ENCODE measurements at places on chromosomes 5 and 9.

DNA sequence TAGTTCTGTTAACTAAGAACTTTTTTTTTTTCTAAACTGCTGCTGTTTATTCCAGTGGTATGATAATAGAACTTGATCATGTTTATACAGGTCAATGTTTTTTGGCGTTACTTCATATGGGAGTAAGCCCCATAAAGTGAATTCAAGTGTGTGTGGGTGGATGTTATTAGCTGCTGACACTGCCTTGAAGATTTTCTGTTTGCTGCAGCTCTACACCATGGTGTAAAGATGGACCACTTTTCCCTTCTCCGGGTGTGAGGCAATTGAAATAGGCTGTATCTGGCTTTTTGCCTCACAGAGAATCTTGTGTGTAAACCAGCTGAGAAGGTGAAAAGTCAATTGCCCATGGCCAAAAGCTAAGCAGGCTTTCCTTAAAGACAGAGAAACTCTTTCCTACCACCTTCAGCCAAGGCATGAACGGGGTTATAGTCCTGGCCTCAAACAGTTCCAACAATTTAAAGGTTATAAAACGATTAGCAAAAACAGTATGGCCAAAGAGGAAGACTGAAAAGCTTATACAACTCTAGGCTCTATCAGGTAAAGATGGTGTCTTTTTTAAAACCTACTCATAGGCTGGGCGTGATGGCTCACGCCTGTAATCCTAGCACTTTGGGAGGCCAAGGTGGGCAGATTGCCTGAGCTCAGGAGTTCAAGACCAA lies 33.9 kb upstream of the ABCA1 start:
- no peak for DNase-seq

DNA sequence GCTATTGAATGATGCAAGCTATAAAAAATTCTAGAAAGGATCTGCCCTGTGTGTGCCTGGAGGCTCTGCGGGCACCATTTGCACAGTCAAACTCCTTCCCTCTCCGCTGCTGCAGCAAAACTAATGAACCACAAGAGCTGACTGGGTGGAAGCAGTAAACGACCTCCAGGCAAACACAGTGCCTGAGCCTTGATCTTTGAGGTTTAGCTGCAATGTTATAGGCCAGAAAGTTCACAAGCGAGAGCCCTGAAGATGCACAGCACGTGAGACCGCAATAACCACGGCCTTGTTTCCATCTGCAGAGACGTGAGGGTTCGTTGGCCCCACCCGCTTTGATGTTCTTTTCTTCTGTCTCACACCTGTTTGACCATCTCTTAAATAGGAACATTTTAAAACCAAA lies 69.2 kb upstream of the S1PR3 start:
- no peak for DNase-seq

GRCh38 chr5:149302641-149303040 lies 31.0 kb downstream of the AFAP1L1 start:
- no peak for DNase-seq

DNA sequence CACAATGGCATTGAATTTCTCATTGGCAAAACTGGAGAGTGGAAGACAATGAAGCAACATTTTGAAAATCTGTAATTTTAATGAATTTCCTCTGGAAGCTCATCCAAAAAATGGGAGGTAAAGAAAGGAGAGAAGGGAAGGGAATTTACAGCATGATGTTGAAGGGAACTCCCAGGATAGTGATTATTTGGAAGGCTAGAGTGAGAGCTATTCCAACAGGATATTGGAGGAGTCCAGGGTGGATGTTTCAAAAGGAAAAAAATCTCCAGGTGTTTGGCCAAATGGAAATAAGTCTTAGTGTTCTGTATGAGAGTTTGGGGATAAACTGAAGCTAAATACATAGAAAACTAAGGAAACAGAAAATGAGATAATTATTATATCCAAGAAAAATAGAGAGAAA lies 106.2 kb downstream of the IZUMO3 start:
- no peak for DNase-seq

DNA sequence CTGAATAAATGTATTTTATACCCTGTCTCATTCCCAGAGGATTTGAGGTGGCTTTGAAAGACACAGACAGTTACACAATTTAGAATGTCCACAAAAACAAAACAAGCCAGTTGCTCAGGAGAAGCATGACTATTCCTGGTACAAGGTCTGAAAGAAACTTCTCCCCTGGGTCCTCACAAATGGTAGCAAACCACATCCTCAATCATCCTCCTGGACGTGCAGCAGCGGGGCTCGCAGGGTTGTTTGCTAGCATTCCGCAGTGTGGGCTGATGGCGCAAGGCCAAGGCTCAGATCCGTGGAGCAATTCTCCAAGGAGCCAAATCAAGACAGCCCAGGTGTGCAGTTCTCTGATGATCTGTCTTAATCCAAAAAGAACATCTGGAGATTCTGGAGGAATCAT lies 210.3 kb downstream of the ACTL7B start:
- DNase-seq: no peak

DNA sequence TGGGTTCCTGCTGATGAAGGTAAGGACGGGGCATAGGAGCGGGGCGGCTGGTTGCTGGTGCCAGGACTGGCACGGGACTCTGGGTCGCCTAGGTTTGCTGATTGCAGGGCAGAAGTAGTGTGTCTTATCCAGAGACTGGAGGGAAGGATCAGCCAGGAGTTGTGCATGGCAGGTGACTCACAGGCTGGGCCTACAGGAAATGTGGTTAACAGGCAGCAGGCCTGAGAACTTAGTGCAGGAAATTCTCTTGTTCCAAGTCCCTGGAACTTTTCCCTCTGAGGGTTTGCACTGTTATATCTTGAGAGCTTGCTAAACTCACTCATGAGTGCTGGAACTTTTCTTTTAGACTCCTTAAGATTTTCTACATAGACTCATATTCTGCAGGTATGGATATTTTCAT lies 95.1 kb downstream of the ANXA2R start:
- no peak for DNase-seq

GRCh38 chr9:88819476-88819875 lies 171.8 kb upstream of the S1PR3 start:
- DNase-seq: no peak

- no peak for DNase-seq
Observed at GRCh38 chr5:138900281-138900965, 25.3 kb upstream of the LRRTM2 start.

DNA sequence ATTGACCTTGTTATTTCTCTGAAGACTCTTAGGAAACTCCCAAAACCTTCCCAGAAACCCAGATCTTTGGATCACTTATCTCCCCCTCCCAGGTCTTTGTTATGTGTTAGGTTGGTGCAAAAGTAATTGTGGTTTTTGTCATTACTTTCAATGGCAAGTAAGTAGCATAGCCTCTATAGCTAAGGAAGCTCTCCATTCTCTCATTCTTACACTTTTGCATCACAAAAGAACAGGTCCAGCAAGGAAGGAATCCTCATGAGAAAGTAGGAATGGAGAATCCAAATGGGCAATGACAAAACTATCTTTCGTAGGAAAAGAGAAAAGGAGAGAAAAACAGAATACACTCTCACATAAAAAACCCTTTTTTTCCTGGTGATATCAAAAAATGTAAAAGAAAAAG lies 81.3 kb upstream of the ELAVL2 start:
- no peak for DNase-seq

DNA sequence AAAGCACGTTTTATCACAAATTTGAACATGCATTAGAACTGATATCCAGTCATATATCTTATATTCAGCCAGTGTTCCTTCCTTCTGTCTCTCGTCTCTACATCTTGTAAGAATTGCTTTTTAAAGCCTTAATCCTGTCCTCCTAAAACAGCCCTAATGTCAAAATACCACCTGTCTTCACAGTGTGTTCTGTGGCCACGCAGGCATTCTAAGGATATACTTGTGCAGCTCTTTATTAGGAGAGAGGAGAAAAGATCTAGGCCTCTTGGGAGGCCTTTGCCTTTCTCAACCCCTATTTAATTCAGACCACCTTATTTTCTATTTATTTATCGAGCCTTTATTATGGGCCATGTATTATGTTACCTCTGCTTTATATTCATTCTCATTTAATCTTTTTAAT lies 78.3 kb downstream of the MAN2A1 start:
- DNase-seq: no peak

GRCh38 chr5:161676103-161676502 lies 9.4 kb upstream of the GABRA6 start:
- no peak for DNase-seq

- no peak for DNase-seq
Observed at GRCh38 chr5:73605223-73606087, 20.5 kb upstream of the ARHGEF28 start.

GRCh38 chr9:136937186-136938001 lies 7.1 kb downstream of the FBXW5 start:
- DNase-seq: no peak

- DNase-seq: no peak
Observed at GRCh38 chr5:115132465-115132864, 37.2 kb downstream of the TRIM36 start.

- DNase-seq: no peak
Observed at GRCh38 chr9:92616199-92616641, 53.7 kb downstream of the IPPK start.

DNA sequence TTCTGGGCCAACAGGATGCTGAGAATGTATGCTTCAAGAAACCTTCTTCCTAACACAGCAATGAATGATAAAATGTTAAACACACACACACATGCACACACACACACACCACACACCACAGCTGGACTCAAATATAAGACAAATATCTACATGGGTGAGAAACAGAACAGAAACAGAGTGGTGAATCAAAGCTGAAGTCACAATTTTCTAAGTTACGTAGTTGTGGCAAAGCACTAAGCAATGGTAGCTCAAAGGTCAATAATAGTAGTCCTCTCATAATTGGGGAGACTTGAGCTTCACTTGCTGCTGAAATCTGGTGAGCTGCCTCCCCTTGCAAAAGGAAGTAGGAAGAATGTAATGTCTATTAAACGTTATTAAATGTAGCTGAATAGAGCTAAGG lies 33.7 kb upstream of the ITGA1 start:
- DNase-seq: no peak

DNA sequence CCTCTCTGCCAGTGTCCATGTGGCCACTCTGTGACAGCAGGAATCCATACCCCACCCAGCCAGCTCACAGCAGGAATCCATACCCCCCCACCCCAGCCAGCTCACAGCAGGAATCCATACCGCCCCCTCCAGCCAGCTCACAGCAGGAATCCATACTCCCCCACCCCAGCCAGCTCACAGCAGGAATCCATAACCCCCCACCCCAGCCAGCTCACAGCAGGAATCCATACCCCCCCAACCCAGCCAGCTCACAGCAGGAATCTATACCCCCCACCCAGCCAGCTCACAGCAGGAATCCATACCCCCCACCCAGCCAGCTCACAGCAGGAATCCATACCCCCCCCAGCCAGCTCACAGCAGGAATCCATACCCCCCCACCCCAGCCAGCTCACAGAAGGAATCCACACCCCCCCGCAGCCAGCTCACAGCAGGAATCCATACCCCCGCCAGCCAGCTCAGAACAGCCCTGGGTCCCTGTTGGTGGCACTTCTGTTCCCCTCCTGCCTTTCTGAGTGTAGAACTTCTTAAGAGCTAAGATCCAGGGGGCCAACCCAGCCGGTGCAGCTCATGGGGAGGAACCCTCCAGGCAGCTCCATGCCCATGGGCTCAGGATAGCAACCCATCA lies 8.4 kb upstream of the RXRA start:
- no peak for DNase-seq

DNA sequence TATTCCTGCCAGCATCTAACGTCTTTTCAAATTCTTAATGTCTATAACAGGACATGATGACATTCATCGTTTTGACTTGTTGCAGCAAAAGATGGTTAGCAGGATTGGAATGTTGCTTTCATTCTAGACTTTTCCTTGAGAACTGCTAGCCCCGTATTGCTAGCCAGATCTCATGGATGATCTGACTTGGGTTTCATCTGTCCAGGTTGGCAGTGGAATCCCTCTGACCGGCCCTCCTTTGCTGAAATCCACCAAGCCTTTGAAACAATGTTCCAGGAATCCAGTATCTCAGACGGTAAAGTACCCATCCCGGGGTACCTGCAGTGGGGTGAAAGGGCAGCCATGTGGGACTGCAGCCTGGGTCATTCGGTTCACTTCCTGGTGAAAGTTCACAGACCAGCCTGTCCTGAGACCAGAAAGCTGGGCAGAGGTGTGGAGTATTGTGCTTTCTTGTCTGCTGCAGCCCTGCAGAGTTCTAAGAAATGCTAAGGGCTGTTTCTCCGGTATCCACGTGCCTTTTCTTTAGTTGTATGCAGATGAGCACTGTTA lies 16.7 kb downstream of the QRFP start:
- no peak for DNase-seq

DNA sequence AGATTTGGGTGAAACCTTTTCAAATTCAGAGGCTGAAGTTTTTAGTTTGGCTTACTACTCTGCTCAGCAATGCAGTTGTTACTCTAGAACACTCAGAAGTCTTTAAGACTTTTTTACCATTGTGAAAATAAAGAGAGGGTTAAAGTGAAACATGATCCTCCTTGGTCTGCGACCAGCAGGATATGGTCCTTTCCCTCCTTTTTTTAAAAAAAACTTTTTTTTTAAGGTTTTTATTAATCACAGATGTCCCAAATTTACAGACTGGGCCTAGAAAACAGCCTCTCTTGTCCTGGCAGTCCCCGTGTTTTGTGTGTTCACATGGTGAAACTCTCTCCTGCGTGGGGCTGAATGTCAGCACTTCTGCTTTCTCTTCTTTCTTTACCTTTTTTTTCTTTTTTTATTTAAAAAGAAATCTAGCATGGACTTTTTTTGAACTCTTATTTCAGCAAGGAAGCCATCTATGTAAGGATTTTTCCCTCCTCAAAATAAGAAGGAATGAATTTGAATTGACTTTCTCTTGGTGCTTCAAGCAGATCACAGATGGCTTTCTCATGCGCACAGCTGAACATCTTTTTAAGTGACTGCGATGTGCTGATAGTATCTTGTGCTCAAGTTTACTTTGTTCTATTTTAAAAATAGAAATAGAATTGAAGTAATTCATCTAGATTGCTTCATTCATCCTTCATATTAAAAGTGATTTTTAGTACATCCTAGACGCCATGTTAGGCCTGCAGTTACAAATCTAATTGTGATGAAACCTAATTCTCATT lies 128.7 kb upstream of the OTULINL start:
- no peak for DNase-seq

DNA sequence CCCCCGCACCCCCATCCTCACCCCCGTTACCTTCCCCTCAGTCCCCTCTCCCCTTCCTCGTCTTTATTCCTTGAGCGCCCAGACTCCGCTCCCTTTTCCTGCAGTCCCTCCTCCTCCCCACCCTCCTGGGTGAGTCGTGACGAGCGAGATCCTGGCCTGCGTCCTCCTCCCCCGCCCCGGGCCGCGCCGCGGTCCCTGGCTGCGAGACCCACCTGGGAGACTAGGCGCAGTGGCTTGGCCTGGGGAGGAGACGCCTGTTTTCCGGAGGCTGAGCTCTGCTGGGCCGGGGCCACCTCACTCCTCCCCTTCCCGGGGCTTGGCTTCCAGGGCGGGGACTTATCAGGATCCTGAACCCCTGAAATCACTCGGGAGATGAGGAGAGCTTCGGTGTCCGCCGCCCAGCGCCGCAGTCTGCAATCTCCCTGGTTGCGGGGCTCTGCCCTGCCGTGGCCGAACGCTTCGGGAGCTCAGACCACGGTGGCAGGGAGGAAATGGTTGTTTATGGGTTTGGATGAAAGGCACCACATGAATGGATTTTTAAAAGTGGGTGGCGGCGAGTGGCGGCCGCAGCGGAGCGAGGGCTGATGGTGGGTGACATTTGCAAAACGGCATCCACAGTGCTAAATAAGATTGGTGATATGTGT lies 984 bp downstream of the STXBP1 start:
- DNase-seq: peak; percentile 34

- no peak for DNase-seq
Observed at GRCh38 chr5:6961123-6961522, 247.9 kb downstream of the TENT4A start.

All from erythroblast (primary cell).